Activated naive CD8-positive, alpha-beta T cell treated with anti-CD3 and anti-CD28 coated beads, Interleukin-2, amount 10 ng/mL, durations not matched to agents 7 days and 5 days (primary cell): ENCODE measurements at places on chromosomes 16 and 17. TPM values are rescaled to one million over a fixed set of nuclear protein-coding genes. Genes with fewer than 3 reads are reported as not detected.

DNA sequence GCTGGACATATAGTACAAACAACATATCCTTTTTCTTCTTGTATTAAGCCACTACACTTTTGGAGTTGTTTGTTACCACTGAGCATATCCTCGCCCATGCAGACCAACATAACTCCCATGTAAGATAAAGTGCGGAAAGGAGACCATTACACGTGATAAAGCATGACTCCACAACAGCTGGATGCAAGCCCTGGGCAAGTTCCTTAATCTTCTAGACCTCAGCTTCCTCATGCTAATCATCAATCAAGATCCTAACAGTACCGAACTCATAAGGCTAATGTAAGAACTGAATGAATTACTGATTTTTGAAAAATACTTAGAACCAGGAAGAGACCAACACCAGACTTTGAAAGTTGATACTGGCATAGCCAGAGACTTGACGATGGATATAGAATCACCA is 47.0 kb upstream of the GSG1L start:
- H3K27me3 ChIP-seq = no peaks in the 10 kb centered on the region
- peak overlapping the region; percentile 20 for H3K27ac ChIP-seq
- no peak for DNase-seq
- no peak overlapping the region for H3K4me3 ChIP-seq
- peaks cover 27% of the 10 kb centered on the region for H3K36me3 ChIP-seq

DNA sequence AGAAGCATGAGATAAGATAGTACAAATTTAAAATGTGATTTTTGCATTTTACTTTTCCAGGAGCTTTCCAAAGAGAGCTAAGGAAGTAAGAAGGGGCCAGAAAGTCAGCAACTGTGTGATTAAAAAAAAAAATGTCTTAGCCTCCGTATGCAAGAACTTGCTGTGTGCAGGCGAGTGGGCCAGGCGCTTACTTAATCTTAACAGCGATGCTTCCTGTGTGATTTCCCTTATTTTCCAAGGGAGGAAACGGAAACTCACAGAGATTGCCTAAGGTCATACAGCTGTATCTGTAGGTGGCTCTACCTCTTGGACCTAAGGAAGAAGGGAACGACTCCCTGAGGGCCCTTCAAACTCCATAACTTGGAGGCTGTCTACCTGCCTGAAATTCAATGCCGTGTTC is 11.1 kb downstream of the HS3ST3B1 start:
- peaks cover 2% of the 10 kb centered on the region for H3K27me3 ChIP-seq
- no peak overlapping the region for H3K4me3 ChIP-seq
- H3K36me3 ChIP-seq = peaks cover 14% of the 10 kb centered on the region
- DNase-seq = no peak
- peaks cover 17% of the 10 kb centered on the region for H3K4me1 ChIP-seq

DNA sequence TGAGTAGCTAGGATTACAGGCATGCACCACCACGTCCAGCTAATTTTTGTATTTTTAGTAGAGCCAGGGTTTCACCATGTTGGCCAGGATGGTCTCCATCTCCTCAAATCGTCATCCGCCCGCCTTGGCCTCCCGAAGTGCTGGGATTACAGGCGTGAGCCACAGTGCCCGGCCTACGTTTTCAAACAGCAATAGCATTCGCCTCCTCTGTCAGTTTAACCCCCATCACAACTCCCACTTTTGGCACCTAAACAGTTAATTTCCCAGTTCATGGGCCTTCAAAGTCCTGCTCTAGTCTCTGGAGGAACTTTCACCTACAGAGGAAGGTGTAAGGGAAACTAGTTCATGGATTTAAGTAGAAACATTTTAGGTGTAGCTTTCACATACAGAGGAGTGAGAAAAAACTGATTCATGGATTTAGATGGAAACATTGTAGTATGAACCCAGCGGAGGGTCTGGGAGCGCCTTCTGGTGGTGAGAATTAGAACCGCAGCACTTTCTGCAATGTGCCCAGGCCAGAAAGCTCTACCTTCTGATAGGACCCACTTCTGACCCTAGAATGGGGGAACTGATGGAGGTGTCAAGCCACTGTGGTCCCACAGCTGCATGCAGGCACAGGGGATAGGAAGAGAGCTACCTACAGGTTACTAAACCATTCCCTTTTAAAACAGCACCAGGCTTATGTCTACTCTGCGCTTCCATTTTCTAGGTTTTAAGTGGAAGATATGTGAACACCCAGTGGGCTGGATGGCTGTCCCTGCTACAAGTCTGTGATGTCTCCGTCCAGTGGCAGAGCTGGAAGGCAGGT is 12.0 kb upstream of the MEOX1 start:
- H3K27me3 ChIP-seq = peaks cover 9% of the 10 kb centered on the region
- no peak overlapping the region for H3K27ac ChIP-seq
- no peak overlapping the region for H3K4me3 ChIP-seq
- H3K36me3 ChIP-seq = no peaks in the 10 kb centered on the region

DNA sequence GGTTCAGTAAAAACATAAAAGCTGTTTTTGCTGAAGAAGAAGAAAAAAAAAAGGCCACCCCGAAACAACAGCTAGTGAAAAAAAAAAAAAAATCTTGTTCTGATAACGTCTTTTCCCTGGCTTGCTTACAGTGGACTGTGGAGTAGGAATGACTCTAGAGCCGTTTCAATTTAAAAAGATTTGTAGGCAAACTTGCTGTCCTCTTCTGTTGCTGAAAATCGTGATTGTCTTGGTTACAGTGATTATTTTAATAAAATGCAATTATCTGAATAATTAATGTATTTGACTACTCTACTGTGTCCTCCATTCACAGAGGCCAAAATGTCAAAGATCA is 190.6 kb upstream of the TBX2 start:
- peaks cover 6% of the 10 kb centered on the region for H3K4me1 ChIP-seq
- H3K27ac ChIP-seq = no peak overlapping the region
- peaks cover 5% of the 10 kb centered on the region for H3K27me3 ChIP-seq
- H3K4me3 ChIP-seq = no peak overlapping the region
- peaks cover 7% of the 10 kb centered on the region for H3K36me3 ChIP-seq

Gene TBC1D3D
- total RNA-seq = 3.0 TPM

GRCh38 chr16:4218202-4218601 is 23.7 kb downstream of the SRL start:
- H3K36me3 ChIP-seq = no peaks in the 10 kb centered on the region
- no peak overlapping the region for H3K4me3 ChIP-seq
- H3K27me3 ChIP-seq = peaks cover 7% of the 10 kb centered on the region
- no peak for DNase-seq

GRCh38 chr17:18314059-18314730 is 599 bp downstream of the TOP3A start:
- H3K4me3 ChIP-seq = peak overlapping the region; percentile 97
- no peak for DNase-seq
- H3K4me1 ChIP-seq = peaks cover 56% of the 10 kb centered on the region
- H3K27me3 ChIP-seq = no peaks in the 10 kb centered on the region
- peaks cover 34% of the 10 kb centered on the region for H3K36me3 ChIP-seq
- peak overlapping the region; percentile 99 for H3K27ac ChIP-seq

DNA sequence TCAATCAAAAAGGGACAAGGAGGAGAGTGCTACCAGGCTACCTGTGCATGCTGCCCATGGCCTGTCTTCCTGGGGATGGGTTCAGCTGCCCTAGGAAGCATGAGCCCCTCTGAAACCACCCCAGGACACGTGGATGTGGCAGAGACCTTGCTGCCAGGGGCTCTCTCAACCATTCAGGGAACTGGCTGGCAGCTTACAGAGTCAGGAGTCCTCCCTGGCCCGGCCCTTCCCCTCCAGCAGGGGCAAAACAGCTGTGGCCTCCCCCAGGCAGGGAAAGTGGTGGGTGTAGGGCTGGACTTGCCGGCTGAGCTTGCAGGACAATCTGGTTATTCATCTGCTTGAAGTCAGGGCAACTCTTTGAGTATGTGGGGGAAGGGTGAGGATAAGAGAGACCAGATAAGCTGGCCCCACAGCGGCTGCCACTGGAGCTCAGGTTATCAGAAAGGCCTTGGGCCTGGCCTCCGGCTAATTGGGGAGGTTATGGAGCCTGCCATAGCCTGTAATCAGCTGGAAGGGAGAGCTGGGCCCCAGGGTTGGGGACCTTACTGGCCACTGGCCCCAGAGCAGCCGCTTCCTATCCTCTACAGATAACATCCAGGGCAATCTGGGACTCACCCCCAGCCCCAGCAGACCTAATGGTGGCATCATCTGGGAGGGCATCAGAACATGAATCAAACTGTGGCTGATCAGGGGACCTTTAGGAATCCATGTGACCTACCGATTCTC is 5.6 kb upstream of the TBX2 start:
- H3K36me3 ChIP-seq = no peaks in the 10 kb centered on the region
- DNase-seq = no peak
- H3K27ac ChIP-seq = no peak overlapping the region

GRCh38 chr16:71225145-71225544 is 5.4 kb downstream of the HYDIN start:
- H3K4me1 ChIP-seq = no peaks in the 10 kb centered on the region
- H3K36me3 ChIP-seq = no peaks in the 10 kb centered on the region
- H3K27ac ChIP-seq = no peak overlapping the region
- DNase-seq = no peak

DNA sequence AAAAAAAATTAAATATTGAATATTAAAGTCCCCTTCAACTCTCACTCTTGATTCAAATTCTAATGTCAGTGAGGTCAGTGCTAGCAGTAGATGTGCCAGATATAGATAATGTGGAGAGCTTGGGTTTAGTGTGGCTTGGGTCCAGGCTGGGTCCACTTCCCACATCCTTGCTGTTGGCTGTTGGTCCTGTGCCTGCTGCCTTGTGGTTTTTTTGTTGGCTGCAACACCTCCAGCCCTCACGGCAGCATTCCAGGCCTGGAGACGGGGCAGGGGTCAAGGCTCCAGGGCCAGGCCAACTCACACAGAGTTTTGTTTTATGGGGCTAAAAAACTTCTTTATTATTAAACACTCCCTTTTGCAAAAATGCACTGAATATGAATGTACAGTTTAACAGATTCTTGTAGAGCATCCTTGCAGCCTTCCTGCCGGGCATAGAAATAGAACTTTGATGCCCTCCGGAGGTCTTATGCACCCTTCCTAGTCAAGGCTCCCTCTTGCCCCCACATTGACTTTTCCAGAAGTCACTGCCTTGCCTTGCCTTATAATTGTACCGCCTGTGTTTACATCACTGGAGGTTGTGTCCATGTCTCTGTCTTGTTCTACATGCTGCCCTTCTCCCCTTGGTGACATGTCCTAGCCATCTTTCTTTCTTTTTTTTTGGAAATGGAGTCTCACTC is 25.5 kb upstream of the MYO15B start:
- H3K4me3 ChIP-seq = no peak overlapping the region
- no peaks in the 10 kb centered on the region for H3K36me3 ChIP-seq
- H3K27ac ChIP-seq = no peak overlapping the region
- H3K27me3 ChIP-seq = no peaks in the 10 kb centered on the region
- H3K4me1 ChIP-seq = no peaks in the 10 kb centered on the region

Gene KCNJ12
- not detected for total RNA-seq

- H3K27me3 ChIP-seq = no peaks in the 10 kb centered on the region
- H3K4me3 ChIP-seq = no peak overlapping the region
- peaks cover 47% of the 10 kb centered on the region for H3K36me3 ChIP-seq
- no peak overlapping the region for H3K27ac ChIP-seq
- peaks cover 18% of the 10 kb centered on the region for H3K4me1 ChIP-seq
- DNase-seq = no peak
Observed at GRCh38 chr16:17173281-17173680, 297.5 kb downstream of the XYLT1 start.

Gene TBC1D3H
- total RNA-seq = 2.6 TPM

Gene AOC3
- total RNA-seq = 0.86 TPM

GRCh38 chr16:82013139-82013538 is 1.9 kb upstream of the SDR42E1 start:
- H3K4me3 ChIP-seq = no peak overlapping the region
- no peak overlapping the region for H3K27ac ChIP-seq
- peaks cover 20% of the 10 kb centered on the region for H3K36me3 ChIP-seq
- peaks cover 15% of the 10 kb centered on the region for H3K4me1 ChIP-seq
- peaks cover 12% of the 10 kb centered on the region for H3K27me3 ChIP-seq

GRCh38 chr17:82836823-82837357 is 2.9 kb downstream of the ZNF750 start:
- H3K27ac ChIP-seq = no peak overlapping the region
- H3K27me3 ChIP-seq = no peaks in the 10 kb centered on the region
- H3K4me3 ChIP-seq = no peak overlapping the region
- no peak for DNase-seq
- no peaks in the 10 kb centered on the region for H3K36me3 ChIP-seq

Gene APOBR
- total RNA-seq = 26.1 TPM

GRCh38 chr16:12462426-12463280 is 341.0 kb downstream of the CPPED1 start:
- no peaks in the 10 kb centered on the region for H3K36me3 ChIP-seq
- no peaks in the 10 kb centered on the region for H3K27me3 ChIP-seq
- H3K4me3 ChIP-seq = no peak overlapping the region
- H3K27ac ChIP-seq = no peak overlapping the region
- no peak for DNase-seq

DNA sequence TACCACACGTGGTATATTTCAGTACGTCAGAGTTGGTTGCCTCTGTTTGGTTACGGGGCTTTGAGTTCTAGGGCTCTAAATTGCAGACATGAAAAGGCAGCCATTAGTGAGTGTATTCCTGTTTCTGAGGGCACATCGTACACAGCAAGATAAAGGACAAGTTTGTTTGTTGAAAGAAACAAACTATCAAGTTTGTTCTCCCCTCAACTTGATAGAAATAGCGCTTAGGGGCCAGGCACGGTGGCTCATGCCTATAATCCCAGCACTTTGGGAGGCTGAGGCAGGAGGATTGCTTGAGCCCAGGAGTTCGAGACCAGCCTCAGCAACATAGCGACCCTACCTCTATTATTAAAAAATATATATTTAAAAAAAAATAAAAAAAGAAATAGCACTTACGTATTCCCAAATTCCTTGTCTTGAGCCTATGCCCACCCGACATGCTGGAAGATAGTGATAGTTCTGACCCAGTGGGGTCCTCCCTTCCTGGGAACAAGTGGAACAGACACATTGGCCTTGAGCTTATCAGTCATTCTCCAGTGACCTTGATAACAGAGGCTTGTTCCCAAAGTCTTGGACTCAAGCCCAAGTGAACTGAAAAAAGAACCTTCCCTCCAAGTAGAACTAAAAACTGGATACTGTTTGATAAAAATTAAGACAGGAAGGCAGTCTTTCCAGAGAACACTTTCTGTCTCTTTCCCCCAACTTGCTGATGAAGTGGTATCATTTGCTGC is 139.9 kb upstream of the CACNG3 start:
- H3K4me3 ChIP-seq = no peak overlapping the region
- H3K27ac ChIP-seq = no peak overlapping the region
- no peak for DNase-seq
- peaks cover 29% of the 10 kb centered on the region for H3K36me3 ChIP-seq
- H3K27me3 ChIP-seq = no peaks in the 10 kb centered on the region

GRCh38 chr16:19864566-19864965 is 20.1 kb downstream of the GPRC5B start:
- H3K36me3 ChIP-seq = no peaks in the 10 kb centered on the region
- no peaks in the 10 kb centered on the region for H3K4me1 ChIP-seq
- H3K4me3 ChIP-seq = no peak overlapping the region
- DNase-seq = no peak

- DNase-seq = no peak
- H3K27ac ChIP-seq = no peak overlapping the region
- no peaks in the 10 kb centered on the region for H3K36me3 ChIP-seq
- H3K27me3 ChIP-seq = peaks cover 2% of the 10 kb centered on the region
- H3K4me3 ChIP-seq = no peak overlapping the region
Observed at GRCh38 chr17:77826132-77826873, 132.2 kb upstream of the TNRC6C start.
